ENCODE measurements at places on chromosomes 7 and 10. TPM values are rescaled to one million over a fixed set of nuclear protein-coding genes. Genes with fewer than 3 reads are reported as not detected.

Gene GHRHR
- not detected for total RNA-seq

Gene PPP1R9A
- 25.7 TPM for total RNA-seq

Gene DTX2
- 21.6 TPM for total RNA-seq

Gene C10orf53
- not detected for total RNA-seq

Gene HSPA12A
- total RNA-seq = 33.5 TPM

Gene ACSL5
- 21.8 TPM for total RNA-seq

Gene KCND2
- 0.19 TPM for total RNA-seq

Gene OR9A2
- not detected for total RNA-seq

Gene GFRA1
- 22.3 TPM for total RNA-seq

Gene DIP2C
- total RNA-seq = 22.6 TPM

Gene SCART1
- total RNA-seq = 3.9 TPM

GRCh38 chr7:155824227-155824886 lies 12.1 kb upstream of the SHH start:
- peak; percentile 72 for DNase-seq

DNA sequence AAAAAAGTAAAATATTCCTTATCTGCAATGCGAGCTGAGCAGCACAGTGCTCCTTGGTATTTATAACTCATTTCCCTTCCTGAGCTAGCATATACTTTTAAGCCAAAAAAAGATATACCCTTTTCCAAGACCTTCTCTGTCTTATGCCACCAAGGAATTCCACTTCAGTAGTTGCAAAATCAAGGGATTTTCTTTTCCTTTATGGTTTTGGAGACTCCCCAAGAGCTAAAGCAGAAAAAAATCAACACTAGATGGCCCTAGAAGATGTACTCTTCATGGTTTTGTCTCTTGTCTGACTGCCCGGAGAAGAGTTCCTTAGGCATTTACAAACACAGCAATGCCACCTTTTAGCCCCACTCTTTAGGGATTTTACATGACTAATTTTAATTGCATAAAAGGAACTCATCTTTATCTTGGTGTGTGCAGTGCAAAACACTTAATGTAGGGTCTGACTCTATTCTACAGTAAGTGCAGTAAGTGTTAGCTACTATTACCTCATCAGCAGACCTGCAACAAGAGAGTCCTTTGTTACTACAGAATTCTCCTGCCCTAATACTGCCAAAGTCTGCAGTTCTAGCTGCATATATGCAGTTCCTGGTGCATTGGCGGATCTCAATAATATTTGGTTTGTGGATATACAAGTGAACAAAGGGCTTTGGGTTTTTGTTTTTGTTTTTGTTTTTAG lies 443.3 kb downstream of the GFRA1 start:
- DNase-seq = no peak

DNA sequence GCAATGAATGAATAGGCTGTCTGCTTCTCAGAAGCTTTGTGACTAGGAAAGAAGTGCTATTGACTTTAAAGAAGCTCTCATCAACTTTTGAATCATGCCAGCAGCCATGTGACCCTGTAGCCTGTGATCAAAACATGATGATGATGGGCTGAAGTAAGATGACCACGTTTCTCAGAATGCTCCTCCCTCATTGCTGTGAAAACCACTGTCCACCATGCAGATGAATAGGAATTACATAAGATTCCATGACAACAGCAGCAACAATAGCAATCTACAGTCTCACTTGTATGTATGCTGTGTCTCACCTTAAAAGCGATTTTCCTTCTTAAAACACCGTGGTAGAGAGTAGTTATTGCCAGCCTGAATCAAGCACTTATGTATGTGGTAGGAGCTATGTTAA lies 228.4 kb downstream of the TRIL start:
- DNase-seq = no peak

DNA sequence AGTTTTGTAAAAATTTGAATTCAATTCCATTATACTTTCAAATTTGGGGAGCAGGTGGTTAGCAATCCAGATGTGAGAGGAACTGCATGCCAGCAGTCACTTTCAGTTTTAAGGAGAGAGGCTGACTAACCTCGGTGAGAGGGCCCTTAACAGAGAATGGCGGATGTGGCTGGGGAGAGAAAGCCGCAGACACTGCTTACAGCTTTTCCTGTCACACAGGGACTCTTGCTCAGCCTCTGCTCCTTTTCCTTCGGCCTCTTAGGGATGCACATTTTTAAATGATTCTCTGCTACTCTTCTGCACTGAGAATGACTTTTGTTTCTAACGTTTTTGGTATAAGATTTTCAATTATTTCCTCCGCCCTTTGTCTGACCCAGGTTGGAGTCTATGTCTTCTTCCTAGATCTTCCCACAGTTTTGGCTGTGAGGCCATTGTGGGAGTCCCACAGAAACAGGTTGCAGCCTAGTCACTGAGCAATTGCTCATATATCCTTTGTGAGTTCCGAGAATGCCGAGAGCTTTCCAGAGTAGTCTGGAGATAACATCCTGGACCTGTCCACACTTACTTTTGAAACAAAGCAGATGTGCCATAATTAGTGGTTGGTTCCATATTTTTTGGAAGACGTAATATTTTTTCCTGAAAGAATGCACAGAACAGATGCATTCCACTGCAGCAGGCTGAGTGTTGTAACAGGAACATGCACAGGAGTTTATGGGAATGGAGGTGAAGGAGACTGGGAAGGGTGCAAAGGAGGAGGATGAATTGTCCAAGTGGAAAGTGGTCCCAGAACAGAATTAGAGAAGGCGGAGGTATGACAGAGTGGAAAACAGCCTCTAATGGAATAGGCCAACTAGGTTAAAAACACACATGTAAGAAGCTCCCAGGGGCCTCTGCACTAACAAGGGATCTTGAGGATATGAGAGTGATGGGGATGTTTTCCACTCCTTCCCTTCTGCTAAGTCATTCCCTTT lies 168.0 kb upstream of the ZNF32 start:
- no peak for DNase-seq

DNA sequence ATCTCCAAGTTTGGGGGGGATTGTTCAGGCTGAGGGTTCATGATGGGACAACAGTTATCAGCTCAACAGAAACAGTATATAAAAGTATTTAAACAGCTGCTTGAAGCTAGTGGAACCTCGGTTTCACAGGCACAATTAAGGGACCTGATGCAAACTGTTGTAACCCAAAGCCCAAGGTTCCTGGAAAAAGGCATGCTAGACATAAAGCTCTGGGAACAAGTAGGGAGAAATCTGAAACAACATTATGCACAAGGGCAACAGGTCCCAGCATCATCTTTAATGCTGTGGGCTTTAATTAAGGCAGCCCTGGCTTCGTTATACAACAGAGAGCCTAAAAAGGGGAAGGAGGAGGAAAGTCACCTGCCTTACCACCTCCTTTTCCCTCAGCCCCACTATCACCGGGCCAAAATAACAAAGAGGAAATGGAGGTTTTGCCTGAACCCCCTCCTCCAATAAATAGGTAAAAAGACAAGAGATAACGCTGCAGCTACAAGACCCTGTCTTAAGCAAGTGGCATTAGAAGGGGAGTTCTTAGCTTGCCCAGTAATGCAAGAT lies 83.2 kb upstream of the GPR22 start:
- no peak for DNase-seq

- DNase-seq = no peak
Observed at GRCh38 chr7:139294951-139295575, 46.1 kb upstream of the FMC1 start.

- DNase-seq = no peak
Observed at GRCh38 chr10:124586142-124586541, 124.5 kb downstream of the LHPP start.

- no peak for DNase-seq
Observed at GRCh38 chr10:60388709-60389301, 870 bp downstream of the ANK3 start.

DNA sequence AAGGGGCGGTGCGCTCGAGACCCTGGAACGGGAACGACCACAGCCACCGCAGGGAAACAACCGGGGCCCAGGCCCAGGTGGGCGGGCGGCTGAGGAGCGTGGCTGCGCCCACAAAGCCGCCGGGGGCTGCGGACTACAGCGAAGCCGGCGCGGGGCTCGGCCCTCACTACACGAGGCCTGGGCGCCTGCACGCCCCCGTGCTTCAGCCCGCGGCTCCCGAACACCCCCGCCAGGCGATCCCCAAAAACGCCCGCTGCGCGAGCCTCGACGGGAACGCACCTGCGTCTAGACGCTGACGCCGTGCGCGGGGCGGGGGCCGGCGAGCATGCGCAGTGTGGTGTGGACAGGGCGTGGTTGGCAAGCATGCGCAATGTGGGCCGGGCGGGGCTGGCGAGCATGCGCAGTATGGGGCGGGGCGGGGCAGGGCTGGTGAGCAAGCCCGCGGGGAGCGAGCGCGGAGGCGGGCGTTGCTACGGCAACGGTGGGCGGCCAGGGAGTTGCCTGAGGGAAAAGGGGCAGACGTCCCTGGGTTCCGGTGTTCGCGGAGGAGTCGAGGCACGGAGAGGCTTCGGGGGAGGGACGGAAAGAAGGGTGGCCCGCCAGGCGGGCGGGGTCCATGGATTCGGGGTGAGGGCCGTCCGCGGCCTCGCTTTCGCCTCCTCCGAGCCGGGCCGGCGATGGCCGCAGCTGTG lies at the start of gene RNF32:
Gene RNF32 (plus strand): TSS at position 518 of the 692 bp plus-strand sequence. CDS start 3,104 bp downstream, outside the sequence.
- DNase-seq = peak; percentile 99

- DNase-seq = no peak
Observed at GRCh38 chr10:78702876-78703275, 365.9 kb upstream of the ZMIZ1 start.

GRCh38 chr10:132883391-132883881 lies 58.9 kb downstream of the CFAP46 start:
- no peak for DNase-seq

DNA sequence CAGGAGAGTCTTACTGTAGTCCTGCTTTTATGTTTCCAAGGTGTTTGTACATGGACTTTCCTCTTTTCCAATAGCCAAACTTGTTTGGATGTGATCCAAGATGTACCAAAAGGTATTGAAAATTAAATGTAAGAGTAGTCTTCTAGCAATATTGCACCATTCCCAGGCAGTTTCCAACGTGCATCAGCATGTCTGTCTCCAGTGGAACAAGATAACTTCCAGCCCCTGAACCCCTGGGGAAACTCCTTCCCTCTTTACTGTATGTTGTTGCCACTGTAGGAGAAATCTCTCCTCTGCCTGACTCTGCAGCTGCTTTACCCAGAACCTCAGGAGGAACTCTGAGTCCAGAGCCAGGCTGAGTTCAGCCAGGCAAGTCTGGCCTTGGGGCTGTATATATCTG lies 18.5 kb downstream of the ARMC10 start:
- no peak for DNase-seq

- DNase-seq = no peak
Observed at GRCh38 chr7:17988141-17988540, 39.5 kb downstream of the PRPS1L1 start.

GRCh38 chr7:17474724-17475344 lies 176.4 kb downstream of the AHR start:
- no peak for DNase-seq

DNA sequence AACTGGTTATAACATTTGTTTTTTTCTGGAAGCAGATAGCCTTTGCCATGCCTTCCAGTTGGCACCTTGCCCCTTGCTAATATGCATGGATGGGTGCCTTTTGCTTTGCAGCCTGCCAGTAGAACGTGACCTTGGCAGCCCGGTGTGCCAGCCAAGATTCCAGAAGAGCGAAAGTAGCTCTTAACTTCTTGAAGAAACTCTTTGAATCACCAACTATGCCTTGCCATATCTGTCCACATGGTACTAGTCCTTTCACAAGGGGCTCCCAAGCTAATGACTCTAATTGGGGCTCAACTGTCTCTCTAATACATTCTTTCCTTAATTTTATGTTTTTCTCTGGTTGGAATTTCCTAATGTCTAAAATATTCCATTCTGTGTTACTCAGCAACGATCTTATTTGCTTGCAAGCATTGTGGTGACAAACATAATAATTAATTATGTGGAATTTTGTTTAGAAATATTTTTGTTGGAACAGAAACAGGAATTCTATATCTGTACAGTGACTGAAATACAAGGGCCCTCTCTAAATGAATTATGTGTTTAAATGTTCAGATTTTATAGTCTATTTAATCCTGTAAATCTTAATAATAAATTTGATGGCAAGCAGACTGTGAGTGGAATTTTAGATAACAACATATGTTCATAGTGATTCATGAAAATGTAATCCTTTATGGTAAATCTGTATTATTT lies 45.8 kb downstream of the HDAC9 start:
- peak; percentile 84 for DNase-seq

- no peak for DNase-seq
Observed at GRCh38 chr7:36441344-36442022, 51.8 kb downstream of the ANLN start.

DNA sequence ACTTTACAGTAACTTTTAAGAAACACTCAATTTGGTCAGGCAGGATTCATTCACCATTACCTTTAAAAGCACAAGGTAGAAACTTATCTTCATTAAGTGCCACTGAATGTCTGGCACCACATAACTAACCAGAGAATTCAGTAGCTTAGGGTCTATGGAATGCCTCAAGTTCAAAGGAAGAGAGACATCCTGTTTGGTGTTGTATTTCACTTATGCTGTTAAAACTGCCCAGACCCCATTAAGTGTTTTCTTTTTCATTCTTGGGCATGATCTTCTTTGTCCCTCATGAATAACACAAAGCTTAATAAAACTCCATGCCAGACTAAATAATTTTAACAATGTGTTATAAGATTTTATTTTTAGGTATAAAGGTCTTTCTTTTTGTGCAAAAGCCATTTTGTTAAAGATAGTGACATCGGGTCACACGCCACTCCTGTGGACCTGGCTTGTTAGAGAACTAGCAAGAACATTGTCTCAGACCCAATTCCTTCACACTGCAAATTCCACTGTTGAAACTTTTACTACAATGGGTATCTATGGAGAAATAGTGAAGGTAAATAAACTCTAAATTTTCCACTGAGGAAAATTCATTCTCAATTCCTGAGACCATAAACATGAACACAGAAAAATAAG lies 221.0 kb downstream of the TWIST1 start:
- DNase-seq = no peak

All from kidney (tissue), 22 donors.